Choroid plexus epithelial cell (primary cell): ENCODE measurements at places on chromosomes 11 and 22.

DNA sequence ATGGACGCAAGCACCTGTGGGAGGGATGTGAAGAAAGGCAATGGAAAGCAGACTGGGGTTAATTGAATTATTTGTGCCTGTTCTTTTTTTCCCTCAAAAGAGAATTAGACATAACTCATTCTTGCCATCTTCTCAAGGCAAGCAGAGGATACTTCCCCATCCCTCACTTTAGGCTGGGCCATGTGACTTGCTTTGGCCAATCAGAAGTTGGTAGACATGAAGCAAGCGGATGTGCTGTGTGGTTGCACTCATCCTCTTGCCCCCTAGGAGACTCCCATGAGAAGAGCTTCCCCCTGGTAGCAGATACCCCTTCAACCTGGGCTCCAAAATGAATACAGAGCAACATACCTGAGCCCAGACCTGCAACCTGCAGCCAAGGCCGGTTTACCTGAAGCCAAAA lies 124.4 kb upstream of the ZC3H12C start:
- DNase-seq, result no peak

- DNase-seq, result no peak
These were observed 512.8 kb downstream of the INSC start for GRCh38 chr11:15627560-15627959.

- DNase-seq, result peak; percentile 92
These were observed 26.6 kb downstream of the ATG16L2 start for GRCh38 chr11:72840780-72841179.

DNA sequence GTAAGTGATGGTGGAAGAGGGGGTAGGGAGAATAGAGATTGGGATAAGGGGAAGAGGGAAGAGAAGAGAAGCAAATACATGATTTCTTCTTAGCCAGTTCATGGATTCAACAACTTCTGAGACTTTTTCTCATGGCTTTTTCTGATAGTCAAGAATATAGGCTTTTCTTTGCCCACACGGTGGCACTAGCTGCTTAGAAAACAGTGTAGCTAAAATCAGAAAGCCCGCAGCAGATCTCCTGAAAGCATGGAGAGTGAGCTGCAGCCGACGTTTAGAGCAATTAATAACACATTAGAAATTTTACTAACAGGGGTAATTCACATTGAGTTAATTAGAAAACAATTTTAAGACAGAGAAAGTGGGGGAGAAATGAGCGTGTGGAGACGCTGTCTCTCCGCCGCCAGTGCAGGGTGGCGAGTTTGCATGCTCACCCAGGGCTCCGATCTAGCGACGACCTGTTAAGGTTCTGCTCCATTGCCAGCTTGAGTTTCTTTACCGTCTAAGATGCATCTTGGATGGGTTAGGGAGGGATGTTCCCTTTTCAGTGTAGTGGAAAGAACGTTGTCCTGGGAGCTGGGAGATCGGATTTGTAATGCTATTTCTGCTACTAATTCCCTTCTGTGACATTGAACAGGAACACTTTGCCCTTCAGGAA lies 3.3 kb upstream of the RAG1 start:
- DNase-seq, result peak; percentile 80

DNA sequence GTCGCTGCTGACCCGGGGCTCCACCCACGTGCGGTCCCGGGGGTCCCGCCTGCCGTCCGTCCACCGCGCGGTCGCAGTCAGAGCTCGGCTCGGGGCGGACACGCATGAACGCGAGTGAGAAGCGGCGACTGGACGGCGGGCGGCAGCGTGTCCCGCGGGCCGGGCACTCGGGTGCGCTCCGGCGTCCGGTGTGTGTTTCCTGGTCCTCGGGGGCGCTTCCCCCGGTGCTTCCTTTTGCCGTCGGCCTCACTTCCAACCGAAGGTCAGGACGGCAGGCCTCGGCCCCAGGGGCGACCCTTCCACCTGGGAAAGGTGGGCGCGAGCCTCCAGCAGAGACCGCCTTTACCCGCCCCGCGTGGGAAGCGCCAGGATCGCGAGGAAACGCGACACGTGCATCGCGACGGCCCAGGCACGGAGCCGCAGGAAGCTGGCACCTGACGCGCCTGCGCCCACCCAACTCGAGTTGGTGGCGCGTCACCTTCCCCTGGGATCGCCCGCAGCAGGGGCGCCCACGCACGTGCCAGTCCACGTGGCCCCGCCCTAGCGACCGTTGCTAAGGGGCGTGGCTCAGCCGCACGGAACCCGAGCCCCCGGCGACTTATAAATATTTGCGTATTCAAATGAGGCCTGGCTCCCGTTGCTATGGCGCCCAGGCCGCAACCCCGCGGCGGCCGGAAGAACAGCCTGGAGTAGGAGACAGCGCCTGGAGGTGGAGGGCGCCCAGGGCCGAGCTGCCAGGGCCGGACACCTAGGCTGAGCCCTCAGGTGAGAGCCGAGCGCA lies at the start of gene LRRC56:
LRRC56 (plus strand) TSS at position 687 of the 781 bp plus-strand sequence. CDS start 3,158 bp downstream, outside the sequence.
- peak; percentile 87 for DNase-seq
